ENCODE measurements at places on chromosomes 4 and X.
A peak's percentile ranks its signal among the peaks of the same experiment; 100 is the strongest.

DNA sequence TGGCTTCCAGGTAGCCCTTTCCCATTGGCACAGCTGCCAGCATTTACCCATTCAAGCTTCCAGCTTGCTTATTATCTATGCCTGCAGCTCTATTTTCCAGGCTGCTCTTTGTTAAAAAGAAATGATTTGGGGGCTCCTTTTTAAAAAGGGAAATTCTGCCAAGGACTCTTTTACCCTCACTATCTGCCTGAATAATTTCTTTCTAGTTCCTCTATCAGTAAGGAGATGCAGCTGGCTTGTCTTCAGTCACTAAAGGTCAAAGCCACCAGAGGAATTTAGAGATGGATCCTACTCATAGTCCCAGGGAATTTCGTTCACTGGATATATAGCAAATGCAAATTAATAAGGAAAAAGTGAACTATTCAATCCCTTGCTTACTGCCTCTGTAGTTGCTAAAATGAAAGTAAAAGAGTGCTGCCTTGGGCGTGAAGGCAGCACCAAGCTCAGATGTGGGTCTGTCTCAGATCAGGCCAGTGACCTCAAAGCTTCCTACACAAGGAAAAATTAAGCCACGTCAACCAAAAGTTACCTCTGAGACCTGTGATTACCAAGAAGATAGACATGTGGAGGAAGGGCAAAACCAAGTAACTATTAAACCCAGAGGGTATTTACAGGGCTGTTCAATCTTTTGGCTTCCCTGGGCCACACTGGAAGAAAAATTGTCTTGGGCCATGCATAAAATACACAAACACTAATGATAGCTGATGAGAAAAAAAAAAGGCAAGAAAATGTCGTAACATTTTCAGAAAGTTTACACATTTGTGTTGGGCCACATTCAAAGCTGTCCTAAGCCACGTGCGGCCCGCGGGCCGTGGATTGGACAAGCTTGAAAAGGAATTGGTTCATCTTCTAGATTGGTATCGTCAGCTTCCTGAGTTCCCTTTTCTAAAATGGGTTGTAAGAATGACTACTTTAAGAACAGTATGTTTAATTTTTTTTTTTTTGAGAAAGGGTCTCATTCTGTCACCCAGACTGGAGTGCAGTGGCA is 5.3 kb downstream of the ARSF start:
- DNase-seq = peak; percentile 8

DNA sequence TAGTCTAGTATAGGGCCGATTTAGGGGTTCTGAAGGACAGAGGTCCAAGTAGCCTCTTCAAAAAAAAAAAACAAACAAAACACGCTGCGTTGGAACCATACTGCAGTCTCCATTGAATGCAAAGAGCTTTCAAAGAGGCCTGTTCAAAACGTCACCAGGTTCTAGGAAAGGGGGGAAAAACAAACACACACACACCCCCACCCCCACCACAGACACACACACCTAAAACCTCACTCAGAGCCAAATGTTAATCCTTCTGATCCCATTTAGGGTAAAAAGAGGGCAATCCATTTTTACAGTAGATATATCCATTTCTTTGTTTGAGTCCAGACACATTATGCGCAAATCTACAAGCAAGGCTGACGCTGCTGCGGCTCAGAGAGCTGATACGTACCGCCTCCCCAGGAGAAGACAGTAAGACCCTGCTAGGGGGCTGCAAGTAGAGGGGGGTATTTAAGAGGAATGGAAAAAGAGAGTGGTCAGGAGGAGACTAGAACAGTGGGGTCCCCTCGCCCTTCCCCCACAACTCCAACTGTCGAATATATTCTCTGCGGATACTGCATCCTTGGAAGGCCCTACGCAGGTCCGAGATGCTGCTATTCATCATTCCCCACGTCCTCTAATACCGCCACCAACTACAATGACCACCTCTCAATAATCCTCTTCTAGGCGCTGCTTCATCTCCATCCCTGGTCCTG is 1.3 kb downstream of the NKRF start:
- DNase-seq = no peak

GRCh38 chr4:180518906-180519305 is 1724.3 kb upstream of the TENM3 start:
- no peak for DNase-seq

DNA sequence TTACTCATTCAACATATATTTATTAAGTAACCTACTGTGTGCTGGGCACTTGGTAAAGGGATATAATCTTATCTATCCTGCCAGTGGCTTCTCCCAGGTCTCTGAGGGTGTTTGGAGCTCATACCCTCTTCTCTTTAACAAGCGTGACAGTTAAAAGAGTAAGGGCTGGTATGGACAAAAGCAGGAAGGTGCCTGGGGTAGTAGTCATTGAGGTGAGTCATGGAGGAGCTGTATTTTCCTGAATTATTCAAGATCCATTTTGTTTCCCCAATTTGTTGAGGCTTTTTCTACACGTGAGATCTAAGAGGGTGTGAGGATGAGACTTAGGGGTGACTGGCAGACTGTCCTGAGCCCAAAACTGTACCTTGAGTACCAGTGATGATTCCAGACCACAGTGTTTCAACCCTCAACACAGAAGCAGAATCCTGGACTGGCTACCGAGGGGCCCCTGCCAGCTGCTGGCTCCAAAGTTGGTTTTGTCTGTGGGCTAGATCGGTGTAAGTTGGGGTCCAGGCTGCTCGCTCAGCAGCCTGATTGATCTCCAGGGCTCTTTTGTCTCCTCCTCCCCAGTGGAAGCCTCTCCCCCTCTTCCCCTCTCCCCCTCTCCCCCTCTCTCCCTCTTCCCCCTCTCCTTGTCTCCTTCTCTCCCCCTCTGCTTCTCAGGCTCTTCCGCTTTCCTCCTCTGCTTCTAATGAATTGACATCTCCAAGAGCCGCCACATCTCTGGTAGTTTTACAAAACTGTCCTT is at the start of gene DRP2:
TSS of gene DRP2 (plus strand) at position 671 of the 748 bp plus-strand sequence. CDS start 11,862 bp downstream, outside the sequence.
- DNase-seq = no peak

DNA sequence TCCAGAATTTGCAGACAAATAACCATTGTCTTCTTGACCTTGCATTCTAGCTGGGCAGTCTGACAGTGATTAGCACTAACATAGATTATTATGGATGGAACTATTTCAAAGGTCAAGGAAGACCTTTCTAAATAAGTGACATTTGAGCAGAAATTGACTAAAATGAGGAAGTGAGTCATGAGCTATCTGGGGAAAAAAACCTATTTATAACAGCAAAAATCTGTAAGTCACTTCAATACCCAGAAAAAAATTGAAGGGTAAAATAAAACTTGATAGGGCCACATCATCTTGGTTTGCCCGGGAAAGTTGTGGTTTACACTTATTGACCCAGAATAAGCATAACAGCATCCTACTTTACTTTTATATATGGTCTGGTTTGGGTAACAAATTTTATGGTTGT is 414.6 kb upstream of the HS3ST1 start:
- DNase-seq = peak; percentile 22

GRCh38 chrX:122584981-122585380 is 599.1 kb upstream of the GRIA3 start:
- DNase-seq = no peak

- DNase-seq = no peak
These were observed 73.0 kb upstream of the ACSL1 start for GRCh38 chr4:184898793-184899192.

DNA sequence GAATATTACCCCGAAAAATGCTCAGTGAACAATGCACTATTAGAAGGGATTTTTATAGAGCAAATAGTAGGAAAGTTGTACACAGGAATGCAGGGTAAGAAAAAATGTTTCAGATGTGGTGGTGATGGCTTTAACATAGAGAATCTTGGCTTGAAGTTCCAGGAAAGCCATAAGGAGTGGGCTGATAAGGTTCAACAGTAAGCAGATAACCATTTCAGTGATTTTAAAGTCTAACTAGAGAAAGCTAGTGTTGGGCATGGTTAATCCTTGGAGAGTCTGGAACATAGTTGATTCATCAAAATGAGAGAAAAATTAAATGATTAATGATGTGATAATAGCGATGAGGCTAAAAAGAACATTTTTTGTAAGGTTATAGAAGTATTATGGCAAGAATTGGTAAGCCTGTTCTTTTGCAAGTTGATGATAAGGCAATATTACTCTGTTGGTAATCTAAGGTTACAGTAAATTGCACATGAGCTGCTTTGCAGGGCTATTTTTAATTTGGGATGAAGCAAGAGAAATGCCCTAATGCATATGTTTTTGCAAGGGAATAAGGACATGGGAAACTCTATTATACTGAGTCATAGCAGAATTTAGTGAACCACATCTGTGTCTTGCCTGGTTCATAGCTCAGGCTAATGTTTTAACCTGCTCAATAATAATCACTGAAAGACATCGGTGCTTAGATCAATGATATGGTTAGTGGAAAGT is 44.3 kb downstream of the GALNTL6 start:
- DNase-seq = peak; percentile 57

DNA sequence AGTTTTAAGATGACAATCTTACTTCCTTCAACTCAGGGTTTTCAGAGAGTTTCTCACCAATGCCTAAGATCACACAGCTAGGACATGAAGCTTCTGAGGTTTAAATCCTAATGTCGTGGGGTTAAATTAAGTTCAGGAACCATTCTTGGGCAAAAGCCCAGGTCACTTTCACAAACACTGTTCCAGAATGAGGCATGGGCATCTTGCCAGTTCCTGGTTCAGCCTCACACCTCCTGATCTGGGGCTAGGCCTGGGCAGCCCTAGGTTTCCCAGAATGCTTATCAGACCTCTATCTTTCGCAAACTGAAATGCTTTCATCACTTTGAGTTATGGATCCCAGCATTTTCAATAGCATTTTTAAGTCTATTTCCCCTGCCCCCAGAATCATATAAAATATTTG is 224.8 kb upstream of the EDA2R start:
- DNase-seq = no peak

GRCh38 chr4:112759313-112759712 is 122.4 kb downstream of the LARP7 start:
- no peak for DNase-seq

DNA sequence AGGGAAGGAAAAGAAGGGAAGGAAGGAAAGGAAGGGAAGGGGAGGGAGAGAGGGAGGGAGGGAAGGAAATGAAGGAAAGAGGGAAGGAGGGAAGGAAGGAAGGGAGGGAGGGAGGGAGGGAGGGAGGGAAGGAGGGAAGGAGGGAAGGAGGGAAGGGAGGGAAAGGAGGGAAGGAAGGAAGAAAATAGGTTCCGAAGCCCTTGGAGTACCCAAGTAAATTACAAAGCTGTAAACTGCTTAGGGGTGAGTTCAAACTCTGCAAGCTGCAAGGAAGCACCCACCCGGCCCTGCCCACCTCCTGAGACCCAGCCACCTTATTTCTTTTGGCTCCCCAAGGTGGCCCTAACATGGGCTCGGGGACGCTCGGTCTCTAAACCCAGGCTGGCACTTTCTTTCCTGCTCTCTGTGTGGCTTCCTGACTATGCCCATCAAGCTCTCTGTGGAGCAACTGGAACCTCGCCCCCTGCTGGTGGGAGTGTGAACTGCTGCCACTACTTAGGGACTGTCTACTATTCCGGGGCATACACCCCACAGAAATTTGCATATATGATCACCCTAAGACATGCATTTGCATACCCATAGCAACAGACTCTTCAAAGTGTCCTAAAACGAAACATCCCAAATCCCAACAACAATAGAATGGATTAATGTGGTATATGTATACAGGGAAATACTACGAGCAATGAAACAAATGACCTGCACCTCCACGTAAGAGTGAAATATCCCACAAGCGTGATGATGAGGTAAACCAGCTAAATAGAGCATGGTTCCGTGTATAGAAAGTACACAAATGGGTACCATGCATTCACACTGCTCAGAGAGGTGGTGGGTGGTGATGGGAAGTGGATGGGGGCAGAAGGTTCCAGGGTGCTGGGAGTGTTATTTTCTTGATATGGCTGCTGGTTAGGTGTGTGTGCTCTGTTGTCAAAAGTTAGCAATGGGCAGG is 151.7 kb upstream of the TBL1X start:
- peak; percentile 72 for DNase-seq

DNA sequence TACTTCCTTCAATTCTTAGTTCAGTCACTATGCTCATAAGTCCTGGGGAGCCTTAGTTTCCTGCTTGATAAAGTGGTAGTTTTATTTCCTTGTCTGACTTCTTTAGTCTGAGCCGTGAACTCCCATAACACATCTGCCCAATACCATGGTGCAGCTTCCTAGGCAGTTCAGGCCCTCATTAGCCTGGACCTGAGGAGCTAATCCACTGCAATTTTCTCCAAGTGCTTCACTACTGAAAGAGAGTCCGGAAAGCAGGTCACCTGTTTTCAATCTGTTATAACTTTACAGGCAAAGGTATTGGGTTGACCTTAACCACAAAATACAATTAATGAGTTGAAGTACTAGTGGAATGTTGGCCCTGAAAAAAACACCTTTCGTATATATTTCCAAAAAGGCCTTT is 245.4 kb upstream of the BOD1L1 start:
- DNase-seq = no peak

GRCh38 chr4:2484993-2485392 is 16.1 kb downstream of the RNF4 start:
- DNase-seq = peak; percentile 92

DNA sequence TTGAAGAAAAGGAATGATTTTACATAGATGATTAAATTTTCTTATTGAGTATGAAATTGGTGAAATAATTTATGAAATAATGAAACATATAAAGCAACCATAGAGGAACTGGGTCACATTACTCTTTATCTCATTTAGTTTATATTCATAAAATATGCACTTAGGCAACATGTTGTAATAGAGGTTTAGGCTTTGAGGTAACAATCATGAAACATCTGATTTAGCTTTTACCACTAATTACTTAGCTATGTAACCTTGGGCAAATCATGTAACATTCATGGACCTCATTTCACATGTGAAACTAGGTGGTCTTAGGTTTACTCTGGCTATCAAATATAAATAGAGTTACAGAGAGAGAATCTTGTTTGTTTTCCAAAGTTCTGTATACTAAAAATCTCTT is 54.5 kb upstream of the SMARCA5 start:
- no peak for DNase-seq

- no peak for DNase-seq
These were observed 32.1 kb upstream of the MSN start for GRCh38 chrX:65635378-65635777.

Data from hematopoietic multipotent progenitor cell treated with erythropoietin and hydrocortisone succinate and interleukin-3 and kit ligand, for 4 days (in vitro differentiated cells).